ENCODE measurements at places on chromosomes 4 and X.
A peak's percentile ranks its signal among the peaks of the same experiment; 100 is the strongest.

DNA sequence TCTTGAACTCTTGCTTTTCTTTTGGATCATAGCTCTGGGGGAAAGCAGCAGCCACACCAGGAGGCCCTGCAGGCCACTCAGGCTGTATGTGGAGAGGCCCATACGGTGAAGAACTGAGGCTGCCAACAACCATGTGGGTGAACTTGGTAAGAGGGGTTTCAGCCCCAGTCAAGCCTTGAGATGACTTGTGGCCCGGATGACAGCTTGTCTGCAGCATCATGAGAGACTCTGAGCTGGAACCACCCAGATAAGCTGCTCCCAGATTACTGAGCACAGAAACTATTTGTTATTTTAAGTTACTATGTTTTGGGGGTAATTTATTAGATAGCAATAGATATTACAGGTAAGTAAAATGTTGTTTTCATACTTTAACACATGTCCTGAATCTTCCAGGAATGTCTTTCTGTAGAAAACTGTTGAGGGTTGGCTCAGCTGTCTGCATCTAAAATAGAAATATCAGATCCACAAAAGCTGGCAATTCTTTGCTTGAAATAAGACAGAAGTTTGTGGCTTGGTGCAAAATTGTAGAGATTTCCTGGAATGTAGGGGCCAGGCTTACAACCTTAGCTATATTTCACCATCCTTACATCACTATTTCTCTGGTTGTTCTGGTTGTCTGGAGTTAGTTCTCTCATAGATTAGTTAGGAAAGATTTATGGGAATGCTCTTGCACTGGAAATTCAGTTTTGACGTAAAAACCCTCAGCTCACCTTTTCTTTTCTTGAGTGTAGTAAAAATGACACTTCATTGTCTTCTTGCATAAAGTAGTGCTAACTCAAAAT is 272.1 kb downstream of the RAPGEF2 start:
- DNase-seq: no peak

GRCh38 chrX:103248553-103248952 is 6.4 kb downstream of the TCEAL8 start:
- DNase-seq: peak; percentile 28

DNA sequence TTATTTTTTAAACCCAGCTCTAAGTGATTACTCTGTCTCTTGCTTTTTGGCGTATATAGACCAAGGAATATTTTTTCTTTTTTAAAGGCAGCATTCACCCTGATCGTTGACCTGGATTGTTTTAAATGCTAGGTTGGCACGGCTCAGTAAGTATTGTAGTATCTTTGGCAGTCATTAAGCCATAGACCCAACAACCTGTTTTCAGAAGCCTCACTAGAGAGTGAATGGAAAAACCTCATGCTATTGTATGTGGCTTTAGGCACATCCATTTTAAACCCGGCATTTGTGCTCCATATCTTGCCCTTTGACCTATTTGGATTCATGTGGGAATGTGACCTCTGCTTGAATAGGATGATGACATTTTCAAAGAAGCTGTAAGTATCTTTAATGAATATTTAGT is 183.9 kb downstream of the SNCA start:
- no peak for DNase-seq

DNA sequence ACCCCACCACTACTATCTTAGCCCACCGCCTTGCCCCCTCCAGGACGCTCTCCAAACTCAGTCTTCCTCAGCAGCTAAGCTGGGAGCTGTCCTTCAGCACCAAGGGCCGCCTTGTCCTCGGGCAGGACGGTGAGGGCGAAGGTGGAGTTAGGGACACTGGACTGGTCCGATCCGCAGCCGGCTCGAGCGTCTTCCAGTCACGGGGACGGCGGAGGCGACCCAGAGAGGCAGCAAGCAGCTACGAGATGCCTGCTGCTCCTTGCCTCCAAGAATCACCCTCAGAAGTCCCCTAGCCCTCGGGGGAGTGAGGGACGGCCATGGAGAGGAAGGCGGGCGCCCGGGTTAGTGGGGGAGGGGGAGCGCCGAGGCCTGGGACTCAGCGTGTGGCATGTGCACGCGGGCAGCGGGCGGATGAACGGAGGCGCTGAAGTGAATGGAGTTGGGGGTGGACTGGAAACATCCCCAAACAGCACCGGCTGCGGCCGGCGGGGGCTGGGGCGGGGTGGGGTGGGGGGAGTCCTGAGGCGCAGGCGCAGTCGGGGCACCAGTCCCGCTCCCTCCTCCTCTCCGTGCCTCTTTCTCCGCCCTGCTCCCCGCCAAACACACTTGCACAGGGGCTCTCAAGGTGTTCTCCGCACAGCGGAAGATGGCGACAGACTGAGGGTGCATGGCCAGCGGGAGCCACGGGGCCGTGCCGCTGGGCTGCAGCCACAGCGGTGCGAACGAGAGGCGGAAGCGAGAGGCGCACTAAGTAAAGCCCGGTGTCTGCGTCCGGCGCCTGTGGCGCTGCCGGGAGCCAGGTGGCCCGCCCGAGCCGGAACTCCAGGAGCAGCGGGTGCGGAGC is at the start of gene NALF2:
NALF2 (plus strand) TSS at position 545 of the 844 bp plus-strand sequence. CDS start 957 bp downstream, outside the sequence.
- peak; percentile 86 for DNase-seq

GRCh38 chrX:135454816-135455215 is 33.1 kb downstream of the SMIM10L2A start:
- no peak for DNase-seq

DNA sequence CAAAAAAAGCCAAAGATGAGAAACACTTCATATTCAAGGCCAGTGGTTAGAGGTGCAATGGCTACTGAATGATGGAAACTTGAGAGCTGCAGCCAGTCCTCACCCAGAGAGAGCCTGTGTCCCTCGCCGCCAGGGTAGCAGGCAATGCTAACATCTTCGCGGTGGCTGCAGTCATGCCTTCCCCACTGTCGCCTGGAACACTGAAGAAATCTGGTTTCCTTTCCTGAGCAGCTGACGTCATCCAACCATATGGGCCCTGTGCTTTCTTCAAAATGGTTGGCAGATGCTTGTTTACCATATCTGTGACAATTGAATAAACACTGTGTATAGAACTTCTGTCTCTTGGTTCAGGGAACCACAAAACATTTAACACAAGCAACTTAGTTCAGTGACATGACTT is 39.7 kb downstream of the PRSS12 start:
- DNase-seq: no peak

DNA sequence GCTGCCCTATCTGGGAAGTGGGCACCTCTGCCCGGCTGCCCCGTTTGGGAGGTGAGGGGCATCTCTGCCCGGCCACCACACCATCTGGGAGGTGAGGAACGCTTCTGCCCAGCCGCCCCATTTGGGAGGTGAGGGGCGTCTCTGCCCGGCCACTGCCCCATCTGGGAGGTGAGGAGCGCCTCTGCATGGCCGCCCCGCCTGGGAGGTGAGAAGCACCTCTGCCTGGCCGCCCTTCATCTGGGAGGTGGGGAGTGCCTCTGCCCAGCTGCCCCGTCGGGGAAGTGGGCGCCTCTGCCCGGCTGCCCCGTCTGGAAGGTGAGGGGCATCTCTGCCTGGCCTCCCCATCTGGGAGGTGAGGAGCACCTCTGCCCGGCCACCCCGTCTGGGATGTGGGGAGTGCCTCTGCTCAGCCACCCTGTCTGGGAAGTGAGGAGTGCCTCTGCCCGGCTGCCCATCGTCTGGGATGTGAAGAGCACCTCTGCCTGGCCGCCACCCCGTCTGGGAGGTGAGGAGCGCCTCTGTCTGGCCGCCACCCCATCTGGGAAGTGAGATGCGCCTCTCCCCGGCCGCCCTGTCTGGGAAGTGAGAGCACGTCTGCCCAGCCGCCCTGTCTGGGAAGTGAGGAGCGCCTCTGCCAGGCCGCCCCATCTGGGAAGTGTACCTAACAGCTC is 9.8 kb downstream of the PABPC1L2A start:
- no peak for DNase-seq

DNA sequence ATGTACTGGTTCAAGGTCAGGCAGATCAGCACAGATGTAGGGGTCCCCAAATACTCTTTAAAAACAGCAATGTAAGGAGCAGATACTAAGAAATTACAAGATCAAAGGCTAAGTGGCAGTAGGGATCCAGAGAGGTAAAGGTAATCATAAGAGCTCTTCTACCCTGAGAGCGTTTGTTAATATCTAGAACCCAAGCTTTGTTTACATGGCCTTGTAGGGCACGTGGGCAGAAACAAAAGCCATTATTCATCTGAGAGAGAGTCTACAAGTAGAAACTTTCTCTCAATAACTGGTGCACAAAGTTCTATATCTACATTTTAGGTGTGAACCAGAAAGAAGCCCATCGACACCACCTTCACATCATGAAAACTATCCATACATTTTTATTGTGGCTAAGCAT is 225.6 kb upstream of the PCDH10 start:
- no peak for DNase-seq

- peak; percentile 77 for DNase-seq
Measured at GRCh38 chr4:15003401-15003890, 1.2 kb downstream of the CPEB2 start.

GRCh38 chr4:124686279-124686678 is 26.3 kb downstream of the ANKRD50 start:
- peak; percentile 6 for DNase-seq

DNA sequence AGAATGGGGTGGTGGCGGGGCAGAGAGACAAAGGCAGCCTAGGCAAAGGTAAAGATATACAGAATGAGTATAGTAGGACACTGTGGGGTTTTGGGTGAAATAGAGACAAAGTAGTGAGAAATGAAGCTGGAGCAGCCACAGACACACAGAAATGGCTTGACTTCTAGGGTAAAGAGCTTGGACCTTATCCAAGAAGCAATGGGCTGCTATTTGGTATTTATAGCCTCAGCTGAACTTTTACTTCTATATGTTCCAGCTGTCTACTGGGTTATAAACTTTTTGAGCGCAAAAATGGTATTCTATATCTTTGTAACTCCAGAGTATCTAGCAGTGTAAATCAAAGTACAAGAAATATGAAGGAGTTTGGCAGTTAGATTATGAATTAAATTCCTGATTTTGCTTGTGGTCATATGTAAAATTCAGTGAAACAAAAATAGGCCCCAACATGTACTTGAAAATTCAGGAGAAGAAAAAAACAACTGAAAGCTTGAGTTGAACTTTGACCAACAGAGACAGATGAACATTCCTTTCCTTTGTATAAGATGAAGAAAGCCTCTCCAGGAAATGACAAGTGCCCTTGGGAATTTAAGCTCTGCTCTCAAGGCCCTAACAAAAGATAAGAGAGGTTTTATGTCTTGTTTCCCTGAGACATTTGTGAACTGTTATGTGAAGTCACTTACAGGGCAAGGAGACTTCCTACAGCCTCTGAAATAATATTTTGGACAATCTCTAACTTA is 354.1 kb downstream of the CHIC1 start:
- DNase-seq: no peak

DNA sequence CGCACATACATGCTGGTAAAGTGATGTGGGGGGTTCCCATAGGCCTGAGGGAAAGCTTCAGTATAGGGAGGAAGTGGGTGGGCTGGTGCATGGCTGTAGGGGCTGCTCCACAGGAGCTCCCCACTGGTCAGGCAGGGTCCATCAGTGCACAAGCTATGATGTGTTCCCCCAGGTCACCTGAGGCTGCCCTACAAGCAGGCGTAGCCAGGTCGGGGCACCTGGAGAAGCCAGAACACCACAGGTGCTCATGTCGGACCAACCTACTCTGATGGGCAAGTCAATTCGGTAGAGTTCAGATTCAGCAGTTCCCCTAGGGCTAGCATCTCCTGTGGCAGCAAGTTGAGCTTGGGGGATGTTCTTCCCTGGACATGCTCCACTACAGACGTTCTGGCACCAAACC is 103.3 kb upstream of the EPHA5 start:
- no peak for DNase-seq

DNA sequence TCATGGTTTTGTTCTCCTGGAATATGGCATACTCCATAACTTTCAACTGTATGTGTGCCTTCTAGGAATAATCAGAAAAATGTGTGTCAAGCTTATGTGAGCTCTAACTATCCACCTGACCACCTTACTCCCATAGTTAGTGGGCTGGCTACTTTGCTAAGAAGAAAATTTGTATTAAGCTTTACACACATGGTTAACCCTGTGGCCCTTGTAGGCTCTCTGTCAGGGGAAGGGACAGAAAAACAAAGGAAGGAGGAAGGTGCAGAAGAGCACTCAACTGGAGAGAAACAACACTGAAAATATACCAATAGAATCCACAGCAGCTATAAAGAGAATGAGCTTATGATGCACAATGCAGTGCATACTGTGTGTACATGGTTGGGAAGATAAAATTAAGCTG is 84.6 kb downstream of the PPP3CA start:
- no peak for DNase-seq

GRCh38 chr4:55926610-55927009 is 22.1 kb upstream of the CEP135 start:
- no peak for DNase-seq

- DNase-seq: no peak
Measured at GRCh38 chr4:18858229-18858922, 836.8 kb upstream of the LCORL start.

- no peak for DNase-seq
Measured at GRCh38 chr4:158999849-159000248, 103.0 kb upstream of the RAPGEF2 start.

DNA sequence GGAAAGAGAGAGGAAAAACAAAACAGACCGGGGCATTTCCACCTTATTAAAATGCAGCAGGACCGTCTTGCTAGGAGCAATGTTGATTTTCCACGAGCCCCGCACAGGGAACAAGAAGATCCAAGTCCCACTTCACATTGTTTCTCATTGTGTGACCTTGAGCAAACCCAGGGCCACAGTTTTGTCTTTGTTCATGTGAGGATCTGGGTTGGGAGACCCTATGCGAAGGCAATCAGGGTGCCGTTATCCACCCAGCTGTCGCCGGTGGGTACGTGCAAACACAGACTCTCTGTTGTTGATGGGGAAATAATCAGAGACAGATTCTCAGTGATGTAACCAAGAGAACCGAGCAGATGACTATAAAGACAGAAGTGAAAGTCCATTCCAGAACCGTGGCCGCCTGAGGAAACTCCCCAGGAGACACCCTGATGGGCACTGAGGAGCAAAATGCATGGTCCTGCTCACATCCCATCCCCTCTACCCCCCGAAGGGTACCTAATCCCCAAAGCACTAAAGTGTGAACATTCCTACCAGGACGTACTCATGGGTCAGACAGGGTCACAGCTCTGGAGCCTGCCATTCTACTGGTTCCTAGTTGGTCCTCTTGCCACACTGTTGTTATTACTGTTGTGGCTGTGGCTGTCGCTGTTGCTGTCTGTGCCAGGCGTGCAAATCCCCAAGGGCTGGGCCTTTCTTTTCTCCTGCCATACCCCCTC is 102.7 kb upstream of the RBPJ start:
- peak; percentile 23 for DNase-seq

DNA sequence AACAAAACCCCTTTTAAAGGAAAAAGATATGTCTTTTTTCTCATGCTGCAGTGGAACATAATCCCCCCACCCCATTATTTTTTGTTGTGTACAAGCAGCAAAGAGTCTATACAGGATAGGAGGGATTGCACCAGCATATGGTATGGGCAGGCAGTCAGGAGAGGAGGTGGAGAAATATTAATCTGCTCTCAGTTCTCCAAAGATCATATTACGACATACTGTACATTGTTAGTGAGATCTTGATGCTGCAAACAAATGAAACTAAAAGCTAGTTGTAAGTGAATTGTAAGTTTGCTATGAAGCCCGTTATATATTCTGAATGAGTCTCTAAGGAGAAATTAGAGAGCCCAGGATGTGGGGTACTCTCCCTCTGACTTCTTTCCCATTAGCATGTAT is 75.3 kb downstream of the RAPGEF2 start:
- no peak for DNase-seq
